ENCODE measurements at places on chromosomes 11 and 22.
A peak's percentile ranks its signal among the peaks of the same experiment; 100 is the strongest.

GRCh38 chr11:2193099-2193887 lies 21.7 kb upstream of the TH start:
- DNase-seq = no peak

GRCh38 chr11:130881475-130882137 lies 34.7 kb downstream of the SNX19 start:
- DNase-seq = no peak

- DNase-seq = no peak
These were observed 17.5 kb downstream of the MN1 start for GRCh38 chr22:27784120-27784475.

- no peak for DNase-seq
These were observed 66.9 kb downstream of the LRRC4C start for GRCh38 chr11:41392596-41392995.

GRCh38 chr11:38756537-38756936 lies 2158.5 kb upstream of the RAG2 start:
- no peak for DNase-seq

GRCh38 chr11:35980686-35981390 lies 37.0 kb downstream of the LDLRAD3 start:
- no peak for DNase-seq

DNA sequence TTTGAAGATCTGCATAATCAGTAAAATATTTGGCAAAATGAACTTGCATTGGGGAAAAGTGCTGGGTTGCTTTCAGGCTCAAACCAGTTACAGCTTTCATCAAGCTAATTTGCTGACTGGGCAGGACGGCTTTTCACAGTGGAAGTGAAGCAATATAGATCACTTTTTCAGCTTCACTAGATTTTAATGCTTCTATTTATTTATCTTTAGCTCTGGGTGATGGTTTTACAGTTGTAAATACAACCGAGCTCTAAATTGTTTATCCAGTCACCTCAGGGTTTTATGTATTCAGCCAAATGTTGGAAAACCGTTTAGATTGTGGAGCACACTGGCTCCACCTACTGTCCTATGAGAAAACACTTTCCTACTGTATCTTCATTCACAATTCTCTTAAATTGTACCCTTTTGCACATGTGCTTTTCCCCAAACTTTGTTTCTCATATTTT lies 58.2 kb downstream of the ACER3 start:
- DNase-seq = no peak

GRCh38 chr22:24580276-24580675 lies 12.6 kb downstream of the LRRC75B start:
- no peak for DNase-seq

- no peak for DNase-seq
These were observed 4.6 kb downstream of the FGF4 start for GRCh38 chr11:69770540-69770939.

GRCh38 chr11:19903620-19904069 lies 191.0 kb downstream of the NAV2 start:
- peak; percentile 25 for DNase-seq

GRCh38 chr22:19998991-19999820 lies 17.4 kb downstream of the ARVCF start:
- no peak for DNase-seq

DNA sequence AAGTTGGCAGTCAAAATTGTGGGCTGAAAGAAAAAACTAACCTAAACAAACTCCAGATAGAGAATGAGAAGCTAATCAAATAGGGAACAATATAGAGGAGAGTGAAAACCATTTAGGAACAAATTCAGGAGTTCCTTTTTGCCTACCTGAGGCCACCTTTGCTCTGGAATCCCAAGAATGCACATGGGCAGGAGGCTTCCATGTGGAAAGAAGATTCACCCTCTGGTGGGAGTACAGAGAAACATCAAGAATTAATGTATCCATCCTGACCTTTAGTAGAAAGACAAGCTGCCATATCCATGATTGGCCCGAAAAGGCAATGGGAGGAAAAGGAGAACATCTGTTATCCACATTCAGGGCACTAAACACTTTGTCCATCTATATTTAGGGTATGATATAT lies 35.0 kb upstream of the MRGPRX1 start:
- DNase-seq = no peak

GRCh38 chr11:3058753-3059664 lies 1.8 kb upstream of the CARS1 start:
- no peak for DNase-seq

DNA sequence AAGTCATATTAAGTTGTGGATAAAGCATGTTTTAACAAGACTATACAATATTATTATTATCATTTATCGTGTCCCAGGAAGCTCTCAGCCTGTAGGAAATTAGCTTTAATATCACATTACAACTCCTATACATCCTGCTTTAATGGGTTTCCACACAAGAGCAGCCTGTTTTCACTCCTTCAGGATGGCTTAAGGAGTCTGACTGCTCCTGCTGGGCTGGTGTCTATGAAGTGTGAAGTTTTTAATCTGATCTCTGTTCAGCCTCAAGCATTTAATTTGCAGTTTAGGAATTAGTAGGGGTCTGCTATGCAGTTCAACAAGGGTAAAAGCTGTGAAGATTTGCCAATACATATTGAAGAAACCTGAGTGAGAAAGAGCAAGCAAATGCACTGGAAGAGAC lies 653.4 kb upstream of the LRRC4C start:
- no peak for DNase-seq

- DNase-seq = no peak
These were observed 9.1 kb downstream of the FAM111A start for GRCh38 chr11:59151761-59152160.

DNA sequence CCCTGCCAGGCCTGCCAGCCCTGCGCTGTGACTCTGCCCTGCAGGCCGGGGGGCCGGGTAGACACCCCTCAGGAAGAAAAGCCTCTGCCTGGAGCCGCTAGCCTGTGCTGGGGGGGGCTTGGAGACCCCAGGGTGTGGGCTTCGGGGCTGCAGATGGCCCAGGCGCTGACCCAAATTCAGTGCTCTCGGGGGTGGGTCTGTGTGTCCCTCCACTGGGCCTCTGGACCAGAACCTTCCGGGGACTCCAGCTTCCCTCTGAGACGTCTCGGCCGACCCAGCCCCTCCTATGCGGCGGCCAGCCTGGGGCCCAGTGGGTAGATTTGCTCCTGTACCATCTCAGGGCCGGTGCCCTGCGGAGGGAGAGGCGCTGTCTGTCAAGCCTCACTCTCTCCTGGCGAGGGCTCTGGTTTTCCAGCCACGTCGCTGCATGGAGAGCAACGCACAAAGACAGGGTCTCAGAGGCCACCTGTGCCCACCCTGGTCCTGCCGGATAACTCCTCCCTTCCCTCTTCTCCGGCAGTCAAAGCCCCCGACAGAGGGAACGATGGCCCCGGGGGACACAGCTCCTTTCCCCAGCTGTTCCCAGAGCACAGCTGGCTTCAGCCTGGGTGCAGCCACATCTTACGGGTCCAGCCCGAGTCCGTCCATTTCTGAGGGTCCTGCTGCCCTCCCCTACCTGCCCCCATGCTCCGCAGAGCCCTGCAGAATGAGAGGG lies 40.1 kb upstream of the TOLLIP start:
- no peak for DNase-seq

DNA sequence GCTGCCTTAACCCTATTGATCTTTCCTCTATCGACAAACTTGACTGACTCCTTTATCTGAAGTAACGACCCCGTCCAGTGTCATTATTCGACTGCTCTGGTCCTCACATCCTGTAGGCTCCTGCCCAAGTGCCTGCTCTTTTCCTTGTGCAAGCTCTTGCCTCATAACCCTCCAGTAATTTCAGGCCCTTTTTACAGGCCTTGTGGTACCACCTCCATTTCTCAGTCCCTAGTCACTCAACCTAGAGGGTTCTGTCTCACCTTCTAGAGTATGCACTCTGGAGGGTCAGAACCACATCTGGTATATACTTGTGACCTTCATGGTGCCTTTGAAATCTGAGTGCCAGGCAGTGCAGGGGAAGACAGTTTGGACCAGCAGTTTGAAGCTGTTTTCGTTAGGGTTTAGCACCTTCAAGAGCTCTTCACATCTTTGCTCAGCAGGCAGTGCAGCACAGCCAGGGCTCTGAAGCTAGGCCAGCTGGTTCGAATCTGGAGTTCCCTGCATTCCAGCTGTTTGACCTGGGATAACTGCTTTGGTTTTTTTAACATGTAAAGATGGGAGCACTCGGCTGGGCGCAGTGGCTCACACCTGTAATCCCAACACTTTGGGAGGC lies 11.2 kb downstream of the SNRPD3 start:
- DNase-seq = no peak

- DNase-seq = no peak
These were observed 3.7 kb upstream of the OR8K5 start for GRCh38 chr11:56163804-56164203.

DNA sequence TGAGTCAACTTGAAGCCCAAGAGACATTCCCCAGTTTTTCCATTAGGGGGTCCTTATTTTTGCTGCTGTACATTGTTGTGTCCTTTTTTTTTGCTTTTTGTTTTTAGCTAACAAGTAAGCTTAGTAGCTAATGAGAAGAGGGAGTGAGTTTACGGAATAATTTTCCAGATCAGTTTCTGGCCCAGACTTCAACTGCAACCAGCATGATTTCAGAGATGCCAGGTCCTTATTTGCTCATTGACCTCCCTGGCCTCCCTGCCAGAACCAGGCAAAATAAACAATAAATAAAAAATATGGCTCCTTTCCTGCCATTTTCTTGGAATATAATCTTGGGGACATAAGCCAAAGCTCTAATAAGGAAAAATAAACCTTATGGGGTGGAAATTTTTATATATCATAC lies 185.9 kb downstream of the FAT3 start:
- no peak for DNase-seq

DNA sequence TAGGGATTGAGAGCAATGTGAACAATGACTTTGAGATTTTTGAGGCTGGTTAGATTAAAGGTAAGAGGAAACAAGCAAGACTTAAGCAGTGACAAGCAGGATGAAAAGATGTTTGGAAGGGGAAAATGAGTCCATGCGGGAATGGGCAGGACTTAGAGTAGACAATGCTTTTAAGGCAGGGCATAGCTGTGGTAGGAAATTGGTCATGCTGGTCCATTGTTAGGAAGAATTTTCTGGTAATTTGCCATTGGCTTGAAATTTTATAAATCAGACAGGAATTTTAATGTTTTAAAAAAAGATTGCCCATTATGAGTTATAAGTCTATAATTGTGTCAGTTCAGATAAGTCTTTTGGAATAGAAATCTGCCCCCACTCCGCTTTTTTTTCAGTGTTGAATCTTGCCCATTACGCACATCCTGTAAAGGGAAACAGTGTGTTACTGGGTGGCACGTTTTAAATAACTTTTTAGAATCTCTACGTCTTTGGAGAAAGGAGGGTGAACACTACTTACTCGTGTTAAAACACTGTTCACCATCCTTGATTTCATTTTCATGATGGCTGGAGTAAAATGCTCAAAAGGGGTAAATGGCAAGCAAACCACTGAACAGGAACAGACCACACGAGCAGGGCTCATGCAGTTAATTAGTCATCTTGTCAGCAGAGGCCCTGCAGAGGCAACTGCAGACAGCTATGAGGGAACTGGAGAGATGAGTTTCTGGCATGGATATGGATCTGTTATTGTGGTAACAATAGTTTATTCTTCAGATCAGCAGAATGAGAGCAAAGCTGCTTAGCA lies 25.0 kb downstream of the SWAP70 start:
- DNase-seq = no peak

DNA sequence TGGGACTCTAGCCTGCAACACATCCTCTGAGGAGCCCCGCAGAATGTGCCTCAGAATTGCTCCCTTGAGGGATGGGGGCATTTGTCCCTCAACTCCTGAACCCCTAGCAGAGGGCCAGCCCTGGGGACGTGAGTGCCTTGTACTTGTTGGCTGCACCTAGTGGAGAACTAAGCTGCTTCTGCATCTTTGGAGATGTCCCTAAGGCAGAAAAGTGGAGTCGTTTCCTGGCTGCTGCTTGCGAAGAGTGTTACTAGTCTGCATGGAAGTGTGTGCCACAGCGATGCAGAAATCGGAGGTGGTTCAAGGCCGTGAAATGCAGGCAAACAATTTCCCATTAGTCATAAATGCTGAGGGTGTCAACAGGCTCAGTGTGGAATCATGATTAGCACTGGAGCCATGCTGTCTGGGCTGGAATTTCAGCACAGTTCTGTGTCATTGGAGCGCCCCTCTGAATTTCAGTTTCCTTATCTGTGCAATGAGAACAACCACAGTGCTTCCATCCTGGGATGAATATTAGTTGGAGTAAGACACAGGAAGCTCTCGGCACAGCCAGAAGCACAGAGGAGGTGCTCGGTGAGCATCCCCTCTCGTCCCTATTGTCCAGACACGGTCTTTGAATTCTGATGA lies 56.5 kb downstream of the MIAT start:
- no peak for DNase-seq

GRCh38 chr11:130473795-130474377 lies 25.4 kb downstream of the ADAMTS15 start:
- no peak for DNase-seq

DNA sequence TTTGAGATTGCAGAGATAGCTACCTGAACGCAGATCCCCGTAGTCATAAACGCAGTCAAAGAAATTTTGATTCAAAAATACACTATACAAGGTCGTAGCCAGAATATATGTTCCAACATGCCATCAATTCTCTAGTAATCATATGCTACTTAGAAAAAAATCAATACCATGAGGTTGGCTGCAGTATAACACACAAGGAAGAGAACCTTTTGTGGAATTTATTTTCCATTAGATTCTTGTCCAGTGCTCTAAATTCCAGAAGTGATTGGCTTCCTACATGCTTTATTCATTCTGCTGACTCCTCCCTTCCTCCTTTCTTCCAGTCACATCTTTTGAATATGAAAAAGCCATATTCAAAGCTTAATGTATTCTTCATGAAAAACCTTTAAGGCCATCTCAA lies 189.9 kb downstream of the NTM start:
- no peak for DNase-seq

DNA sequence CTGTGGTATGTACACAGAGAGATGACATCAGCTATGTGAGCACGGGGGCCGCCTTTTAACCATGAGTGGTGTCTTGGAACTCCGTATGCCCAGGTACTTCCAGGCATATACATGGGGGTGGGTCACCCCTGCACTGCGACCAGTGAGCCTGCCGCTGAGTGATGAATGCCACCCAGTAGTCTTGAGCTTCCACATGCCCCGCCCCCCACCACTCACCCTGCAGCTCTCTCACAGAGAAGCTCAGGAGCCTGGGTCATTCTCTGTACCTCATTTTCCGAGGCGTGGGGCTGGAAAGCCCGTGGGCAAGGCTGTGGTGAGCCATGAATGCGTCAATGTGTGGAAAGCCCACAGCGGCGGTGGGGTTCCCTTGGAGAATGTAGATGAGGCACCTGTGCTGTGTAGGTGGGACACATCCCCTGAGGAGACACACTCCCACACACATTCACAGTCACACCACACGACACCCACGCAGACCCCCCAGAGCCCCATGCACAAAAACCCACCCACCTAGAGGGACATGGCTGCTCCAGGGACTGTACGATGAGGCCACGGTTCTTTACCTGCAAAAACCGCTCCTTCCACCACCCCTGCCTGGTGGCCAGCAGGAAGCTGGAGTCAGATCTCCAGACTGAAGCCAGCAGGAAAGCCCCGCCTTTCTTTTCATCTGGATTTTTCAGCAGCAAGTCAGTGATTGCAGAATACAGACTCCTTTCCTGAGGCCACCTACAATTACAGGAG lies 67.6 kb downstream of the PIWIL3 start:
- DNase-seq = no peak

- no peak for DNase-seq
These were observed 29.3 kb downstream of the TUG1 start for GRCh38 chr22:30998329-30998728.
